ENCODE measurements at places on chromosomes 1 and 21.

GRCh38 chr1:36023098-36023769, 60.7 kb upstream of the TEKT2 start:
- no peak for DNase-seq

DNA sequence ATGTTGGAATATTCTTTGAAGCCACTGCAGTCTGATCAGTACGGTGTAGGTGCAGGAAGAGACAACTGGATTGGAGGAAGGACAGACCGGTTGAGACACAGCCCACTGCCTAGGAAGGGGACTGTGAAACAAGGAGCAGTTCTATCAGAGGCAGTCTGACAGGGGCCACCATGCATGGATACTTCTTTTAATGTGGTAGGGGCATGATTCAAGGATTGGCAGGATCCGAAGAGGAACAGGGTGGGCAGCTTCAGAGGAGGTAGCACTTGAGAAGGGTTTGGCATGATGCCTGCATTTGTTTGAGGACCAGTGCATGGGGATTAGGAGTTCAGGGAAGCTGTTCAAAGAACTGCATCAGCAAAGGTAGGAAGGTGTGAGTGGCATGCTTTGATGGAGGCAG, 167.9 kb downstream of the DYRK1A start:
- no peak for DNase-seq

GRCh38 chr1:204703268-204703664, 17.7 kb upstream of the LRRN2 start:
- no peak for DNase-seq

DNA sequence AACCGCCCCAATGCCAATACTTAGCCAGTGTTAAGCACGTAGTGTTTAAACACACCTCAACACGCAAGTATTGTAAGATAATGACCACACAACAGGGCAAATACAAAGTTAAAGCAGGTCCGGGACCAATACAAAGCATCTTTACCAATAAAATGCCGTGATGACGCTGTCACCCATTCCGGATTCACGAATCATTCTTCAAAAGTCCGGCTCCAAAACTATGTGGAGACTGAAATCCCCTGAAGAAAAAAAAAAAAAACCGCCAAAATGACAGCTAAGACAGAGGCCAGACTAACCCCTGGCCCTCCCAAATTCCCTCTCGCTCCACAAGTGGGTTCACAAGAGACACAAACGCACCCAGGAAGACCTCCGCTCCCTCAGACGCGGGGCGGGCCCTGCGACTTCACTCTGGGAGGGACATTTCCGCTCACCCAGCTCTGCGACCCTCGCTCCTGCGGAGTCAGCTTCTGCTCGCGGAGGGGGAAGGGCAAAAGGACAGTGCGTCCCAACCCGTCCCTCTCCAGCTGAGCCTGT, 625 bp upstream of the DARS2 start:
- DNase-seq = no peak

DNA sequence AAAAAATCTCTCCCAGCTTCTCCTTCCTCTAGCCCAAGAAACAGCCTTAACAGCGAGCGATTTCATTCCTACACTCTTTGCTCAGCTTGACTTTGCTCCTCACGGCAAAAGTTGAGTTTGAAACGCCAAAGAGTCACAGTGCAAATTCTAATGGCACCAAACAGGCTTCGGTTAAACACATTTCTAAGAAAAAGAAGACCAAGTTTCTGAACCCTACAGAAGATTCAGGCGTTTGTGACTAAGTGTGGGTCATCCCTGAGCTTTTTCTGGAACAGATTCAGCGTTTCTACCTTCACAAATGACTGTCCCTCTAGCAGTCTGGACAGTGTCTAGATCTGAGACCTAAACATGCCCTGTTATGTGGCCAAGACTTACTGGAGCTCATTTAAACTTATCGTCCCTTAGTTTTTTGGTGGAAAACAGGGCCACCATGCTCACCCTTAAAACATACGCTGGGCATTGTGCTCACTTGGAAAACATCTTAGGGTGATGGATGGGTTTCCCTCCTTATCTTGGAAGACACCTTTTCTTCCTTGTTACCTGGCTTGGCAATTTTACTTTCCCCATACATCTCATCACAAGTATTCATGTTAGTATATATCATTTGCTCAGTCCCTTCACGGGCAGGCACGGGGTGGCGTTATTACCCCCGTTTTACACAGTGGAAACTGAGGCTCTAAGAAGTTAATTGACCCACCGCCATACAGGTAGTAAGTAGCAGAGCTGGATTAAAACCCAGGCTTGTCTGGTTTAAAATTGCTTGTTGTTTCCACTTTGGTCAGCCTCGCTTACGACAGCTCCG, 1.0 kb downstream of the C1orf198 start:
- DNase-seq = no peak

- no peak for DNase-seq
Observed at GRCh38 chr1:25802915-25803314, 2.9 kb downstream of the SELENON start.

DNA sequence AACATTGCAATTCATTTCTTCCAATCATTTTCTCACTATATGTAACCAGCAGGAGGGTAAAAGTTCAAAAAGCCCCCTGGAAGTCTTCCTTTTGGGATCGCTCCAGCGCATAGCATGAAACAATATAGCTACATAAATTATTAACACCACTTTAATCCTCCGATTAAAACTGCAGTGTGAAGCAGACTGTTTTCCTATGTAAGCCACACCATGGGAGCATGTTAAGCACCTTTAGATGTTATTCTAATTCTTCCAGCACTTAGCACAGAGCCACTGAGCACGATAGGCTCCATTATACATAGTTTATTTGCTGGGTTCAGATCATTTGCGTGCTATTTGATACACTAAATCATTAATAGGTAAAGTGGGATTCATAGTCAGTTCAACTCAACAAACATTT, 18.4 kb upstream of the GADD45A start:
- DNase-seq = no peak

DNA sequence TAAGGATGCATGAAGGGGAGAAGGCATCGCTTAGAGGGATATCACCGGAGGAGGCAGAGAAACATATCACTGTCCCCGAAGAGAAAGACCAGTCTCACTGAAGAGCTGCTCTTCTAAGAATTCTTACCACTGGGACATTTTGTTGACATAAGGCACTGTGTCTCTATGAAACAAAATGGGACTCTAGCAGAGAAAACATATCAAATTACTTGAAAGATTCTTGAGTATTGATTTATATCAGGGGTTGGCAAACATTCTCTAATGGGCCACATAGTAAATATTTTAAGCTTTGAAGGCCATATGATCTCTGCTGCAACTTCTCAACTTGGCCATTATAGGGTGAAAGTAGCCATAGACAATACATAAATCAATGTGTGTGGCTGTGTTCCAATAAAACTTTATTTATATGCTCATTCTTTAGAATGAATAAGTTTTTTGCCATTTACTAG, 41.0 kb upstream of the GREM2 start:
- no peak for DNase-seq

DNA sequence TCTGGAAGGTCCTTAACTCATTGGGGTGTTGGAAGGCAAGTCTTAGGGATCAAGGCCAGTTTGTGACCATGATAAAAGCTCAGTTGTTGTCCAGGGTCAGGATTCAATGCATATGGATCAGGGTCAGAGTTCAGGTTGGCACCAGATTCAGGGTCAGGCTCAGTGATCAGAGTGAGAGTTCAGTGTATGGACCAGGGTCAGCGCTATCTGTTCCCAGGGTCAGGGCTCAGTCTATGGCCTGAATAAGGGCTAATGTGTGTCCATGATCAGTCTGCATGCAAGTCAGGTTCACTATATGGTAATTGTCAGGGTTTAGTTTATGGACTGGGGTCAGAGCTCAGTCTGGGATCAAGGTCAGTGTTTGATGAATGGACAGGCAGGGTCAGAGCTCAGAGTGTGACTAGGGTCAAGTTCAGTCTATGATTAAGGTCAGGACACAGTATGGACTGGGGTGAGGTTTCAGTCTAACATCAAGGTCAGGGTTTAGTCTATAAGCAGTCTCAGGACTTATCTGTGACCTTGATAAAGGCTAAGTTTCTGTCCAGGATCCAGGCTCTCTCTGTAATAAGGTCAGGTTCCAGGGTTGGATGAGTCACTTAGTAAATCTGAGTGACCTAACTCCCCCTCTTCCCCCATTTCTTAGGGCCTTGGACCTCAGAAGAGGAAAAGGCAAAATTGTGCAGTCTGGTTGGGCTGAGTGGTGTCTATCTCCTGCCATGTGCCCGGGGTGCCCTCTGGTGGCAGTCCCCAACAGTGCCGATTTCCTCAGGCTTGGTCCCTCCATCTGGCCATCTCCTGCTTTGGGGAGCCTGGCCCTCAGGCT, 23.8 kb downstream of the KNCN start:
- DNase-seq = peak; percentile 62

GRCh38 chr21:41750051-41750450, 16.8 kb downstream of the RIPK4 start:
- no peak for DNase-seq

DNA sequence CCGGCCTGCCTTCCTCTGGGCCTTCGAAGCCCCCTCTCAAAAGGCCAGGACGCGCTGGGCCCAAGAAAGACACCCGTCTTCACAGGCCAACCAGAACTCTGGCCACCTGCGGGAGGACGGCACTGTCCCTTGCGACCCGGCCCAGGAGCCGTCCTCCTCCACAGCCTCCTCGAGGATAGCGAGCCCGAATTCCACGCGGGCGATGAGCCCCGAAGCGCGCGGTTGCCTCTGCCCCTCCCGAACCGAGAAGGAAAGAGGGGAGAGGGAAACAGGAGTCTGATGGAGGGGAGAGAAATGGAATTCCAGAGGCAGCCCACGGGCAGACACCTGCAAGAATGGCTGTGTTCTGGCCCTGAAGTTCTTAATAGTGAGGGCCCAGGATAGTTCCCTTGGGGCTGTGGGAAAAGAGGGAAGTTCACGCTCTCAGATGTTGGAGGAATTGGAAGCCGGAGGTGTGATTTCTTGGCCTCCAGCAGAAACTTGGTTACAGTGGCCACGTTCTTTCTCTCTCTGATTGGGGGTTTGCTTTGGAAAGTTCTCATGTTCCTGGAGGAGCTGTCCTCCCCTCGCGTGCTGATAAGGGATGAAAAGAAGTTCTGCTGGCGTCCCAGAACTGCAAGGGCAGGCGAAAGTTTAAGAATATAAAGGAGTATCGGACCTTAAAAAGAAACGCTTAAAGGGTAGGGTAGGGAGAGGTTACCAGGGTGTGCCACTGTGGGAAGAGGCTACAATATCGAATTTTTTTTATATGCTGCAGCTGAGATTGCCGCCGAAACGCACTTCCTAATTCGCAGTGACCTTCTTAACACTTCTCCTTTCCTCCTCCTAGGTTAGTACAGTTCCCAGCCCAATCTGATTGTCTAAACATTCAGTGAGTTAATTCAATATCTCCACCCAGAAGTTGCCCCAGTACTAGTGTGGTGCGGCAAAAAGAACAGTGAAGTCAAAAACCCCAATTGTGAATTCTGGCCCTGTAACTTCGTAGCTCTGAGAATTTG, 5.8 kb upstream of the SLC44A5 start:
- no peak for DNase-seq

- no peak for DNase-seq
Observed at GRCh38 chr21:31599013-31599412, 60.5 kb upstream of the SOD1 start.

DNA sequence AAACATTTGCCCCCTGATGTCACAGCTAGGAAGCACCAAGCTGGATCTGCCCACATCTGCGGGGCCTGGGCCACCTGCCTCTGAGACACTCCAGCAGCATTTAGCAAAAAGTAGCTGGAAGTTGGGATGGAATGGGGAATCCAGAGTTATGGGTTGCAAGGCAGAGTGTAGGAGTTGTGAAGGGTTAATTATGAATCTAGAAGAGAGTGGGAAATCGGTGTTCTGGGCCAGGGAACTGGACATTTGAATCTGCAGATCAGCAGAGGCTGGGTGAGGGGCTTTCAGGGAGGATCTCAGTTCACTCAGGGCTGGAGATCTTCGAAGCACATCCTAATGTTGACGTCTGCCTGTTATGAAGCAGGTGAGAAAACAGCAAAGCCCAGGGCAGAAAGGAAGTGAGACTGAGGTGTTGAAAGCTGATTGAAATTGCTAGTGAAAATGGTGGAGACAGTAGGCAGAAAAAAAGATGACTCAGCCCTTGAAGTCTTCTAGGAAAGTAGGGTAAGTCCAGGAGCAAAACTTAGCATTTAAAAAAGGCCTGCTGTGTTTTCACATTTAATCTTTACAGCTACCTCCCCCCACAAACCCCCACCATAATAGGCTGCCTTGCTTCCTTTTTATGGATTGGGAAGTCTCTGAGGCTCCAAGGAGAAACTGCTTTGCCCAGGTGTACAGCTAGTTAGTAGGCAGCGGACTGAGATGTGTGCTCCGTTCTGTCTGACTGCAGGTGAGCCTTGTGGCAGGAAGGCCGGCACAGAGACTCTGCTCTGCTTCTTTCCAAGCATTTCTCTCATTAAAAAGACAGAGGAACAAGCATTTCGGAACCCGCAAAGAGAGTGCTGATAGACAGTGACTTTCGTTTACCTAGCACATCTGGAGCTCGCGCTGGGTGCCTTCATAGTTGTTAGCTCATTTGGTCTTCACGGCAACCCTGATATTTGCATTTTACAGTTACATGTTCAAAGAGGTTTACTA, 7.2 kb downstream of the VANGL1 start:
- DNase-seq = no peak

DNA sequence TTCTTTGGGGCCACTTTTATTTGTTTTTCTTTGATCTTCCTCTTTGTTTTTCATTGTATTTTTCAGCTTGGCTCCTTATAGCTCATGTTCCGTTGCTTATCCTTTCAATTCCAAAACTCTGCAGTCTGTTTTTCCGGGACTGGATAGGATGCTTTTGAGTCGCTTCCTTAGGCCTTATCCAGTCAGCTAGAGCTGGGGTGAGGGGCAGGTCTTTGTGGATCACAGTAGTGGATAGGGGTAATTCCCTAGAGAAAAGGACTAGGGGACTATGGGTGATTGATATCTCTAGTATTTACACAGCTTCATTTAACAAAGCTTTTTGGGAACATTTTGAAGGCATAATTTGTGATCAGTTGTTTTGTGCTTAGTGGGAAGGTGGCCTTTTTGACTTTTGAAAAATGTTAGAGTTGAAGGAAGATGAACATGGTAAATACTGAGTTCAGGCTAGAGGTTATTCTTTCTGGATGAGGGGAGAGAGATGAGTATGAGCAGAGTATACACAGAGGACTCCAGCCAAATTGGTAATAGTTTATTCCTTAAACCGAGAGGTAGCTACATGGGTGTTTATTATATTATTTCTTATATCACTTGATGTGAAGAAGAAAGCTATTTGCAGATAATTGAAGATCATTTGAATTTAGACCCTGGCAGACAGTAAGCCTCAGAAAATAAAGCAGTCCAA, 22.5 kb downstream of the CEP350 start:
- DNase-seq = no peak
